ENCODE measurements at places on chromosomes 13 and 19. TPM values are rescaled to one million over a fixed set of nuclear protein-coding genes. Genes with fewer than 3 reads are reported as not detected.

DNA sequence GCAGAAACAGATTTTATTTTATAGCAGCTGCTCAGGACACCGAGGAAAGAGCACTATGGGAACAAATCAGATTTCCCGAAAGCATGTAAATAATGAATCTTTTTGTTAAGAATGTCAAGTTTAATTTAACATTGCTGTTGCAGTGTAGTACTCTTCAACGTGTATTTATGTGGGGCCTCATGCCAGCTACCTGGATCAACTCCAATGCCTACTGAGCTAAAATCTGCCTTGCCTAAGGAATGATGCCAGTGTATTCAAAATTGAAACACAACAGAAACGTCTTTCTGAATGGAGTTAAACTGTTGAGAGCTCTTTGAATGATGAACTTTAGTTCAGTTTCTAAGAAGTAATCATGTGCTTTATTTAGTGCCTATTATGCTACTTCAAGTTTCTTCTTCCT, 1379.8 kb upstream of the ATXN8OS start:
- DNase-seq, result no peak

FREM2 gene
- total RNA-seq, result not detected

TPTE2 gene
- not detected for total RNA-seq

LGALS14 gene
- 2.4 TPM for total RNA-seq

IGFL3 gene
- not detected for total RNA-seq

Data from activated naive CD4-positive, alpha-beta T cell treated with anti-CD3 and anti-CD28 coated beads for 36 hours (primary cell).